ENCODE measurements at places on chromosomes 3 and 15.

GRCh38 chr3:146746190-146746589 is 141.0 kb upstream of the PLSCR5 start:
- DNase-seq, result no peak

DNA sequence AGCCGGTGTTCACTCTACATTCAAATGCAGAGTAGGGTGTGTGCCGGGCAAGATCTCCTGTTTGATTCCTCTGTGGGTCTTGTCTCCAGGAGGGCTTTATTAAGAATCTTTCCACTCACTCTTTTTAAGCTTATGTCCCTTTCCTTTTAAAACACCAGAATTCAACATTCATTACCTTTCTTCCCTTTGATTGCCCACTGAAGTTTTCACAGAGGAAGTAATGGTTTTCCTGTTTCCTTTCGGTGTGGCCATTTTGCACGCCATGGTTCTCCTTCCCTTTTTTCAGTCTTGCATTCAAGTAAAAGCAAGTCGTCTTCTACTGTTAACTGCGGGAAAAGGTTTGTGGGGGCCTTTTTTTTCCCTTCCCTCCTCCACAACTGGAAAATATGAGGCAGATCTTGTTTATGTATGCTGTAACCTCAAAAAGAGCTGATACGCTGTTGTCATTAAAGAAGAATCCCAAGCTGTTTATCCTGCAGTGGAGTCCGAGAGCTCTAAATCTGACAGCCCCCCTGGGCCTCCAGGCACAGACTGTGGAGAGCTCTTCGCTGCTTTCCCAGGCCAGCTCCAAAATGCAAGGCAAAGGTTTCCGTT is 40.5 kb downstream of the FILIP1L start:
- DNase-seq, result no peak

DNA sequence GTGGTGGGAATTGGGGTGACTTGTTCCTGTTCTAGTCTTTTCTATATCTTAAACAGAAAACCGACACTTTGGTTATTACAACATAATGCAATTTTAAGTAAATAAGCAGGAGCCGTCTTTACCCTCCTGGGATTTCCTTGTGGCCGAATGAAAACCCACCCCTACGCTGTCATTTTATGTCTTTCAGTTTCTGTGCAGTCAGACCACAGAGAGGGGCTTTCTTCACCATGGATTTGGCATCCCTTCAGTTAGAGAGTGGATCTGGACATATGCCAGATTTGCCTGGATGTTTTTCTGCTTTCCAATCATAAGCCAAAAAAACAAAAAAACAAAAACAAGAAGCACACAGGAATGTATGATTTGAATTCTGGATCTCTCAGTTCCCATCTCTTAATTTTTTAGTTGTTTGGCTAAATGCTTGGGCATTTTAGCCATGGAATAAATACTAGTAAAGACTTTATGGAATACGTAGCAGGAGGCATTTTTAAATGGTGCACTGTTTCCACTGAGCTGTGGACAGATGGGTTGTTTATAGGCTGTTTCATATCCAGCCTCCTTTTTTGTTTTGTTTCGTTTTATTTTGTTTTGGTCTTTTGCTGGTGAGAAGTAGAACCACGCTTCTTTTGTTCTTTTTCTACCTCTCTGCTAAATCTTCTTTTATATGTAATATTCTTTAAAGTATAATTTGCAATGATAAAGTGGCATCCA is 272.9 kb downstream of the FEZF2 start:
- DNase-seq, result no peak

- DNase-seq, result no peak
Measured at GRCh38 chr3:30686176-30686575, 79.8 kb downstream of the TGFBR2 start.

- DNase-seq, result no peak
Measured at GRCh38 chr15:98646546-98647025, 1.8 kb upstream of the IGF1R start.

DNA sequence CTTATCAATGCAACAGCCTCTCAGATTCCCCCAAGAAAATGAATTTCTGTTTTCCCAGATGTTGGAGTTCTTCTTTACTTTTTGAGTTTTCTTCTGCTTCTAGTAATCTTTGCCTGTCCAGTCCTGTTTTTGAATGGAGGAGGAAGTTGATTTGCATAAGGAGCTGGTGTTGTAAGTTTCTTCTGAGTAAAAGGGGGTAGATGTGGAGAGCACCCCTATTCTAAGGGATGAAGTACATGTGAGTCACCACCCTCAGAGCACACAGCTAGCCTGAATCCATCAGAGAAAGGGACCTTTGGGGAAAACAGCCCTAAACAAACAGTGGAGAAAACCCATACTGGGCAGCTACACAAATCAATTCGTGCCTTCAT is 34.5 kb downstream of the ACAA1 start:
- DNase-seq, result no peak

- DNase-seq, result no peak
Measured at GRCh38 chr3:128319741-128320141, 146.9 kb downstream of the DNAJB8 start.

DNA sequence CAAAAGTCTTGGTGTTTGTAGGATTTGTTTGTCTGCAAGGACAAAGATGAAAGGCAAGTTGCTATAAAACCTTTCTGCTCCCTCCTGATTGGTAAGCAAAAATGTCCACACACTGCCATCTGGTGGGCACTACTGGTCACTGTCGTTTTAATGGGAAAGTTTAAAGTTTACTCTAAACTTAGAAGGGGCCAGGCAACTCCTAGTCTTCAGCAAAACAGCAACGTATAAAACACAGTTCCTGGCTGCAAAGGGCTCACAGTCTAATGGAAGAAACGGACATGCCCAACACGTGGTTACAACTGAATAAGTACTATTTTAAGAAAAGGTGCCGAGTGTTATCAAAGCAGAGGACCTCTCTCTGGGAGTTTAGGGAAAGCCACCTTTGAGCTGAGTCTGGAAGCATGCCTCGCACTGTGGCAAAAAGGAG is 23.7 kb upstream of the TPRG1 start:
- peak; percentile 18 for DNase-seq

DNA sequence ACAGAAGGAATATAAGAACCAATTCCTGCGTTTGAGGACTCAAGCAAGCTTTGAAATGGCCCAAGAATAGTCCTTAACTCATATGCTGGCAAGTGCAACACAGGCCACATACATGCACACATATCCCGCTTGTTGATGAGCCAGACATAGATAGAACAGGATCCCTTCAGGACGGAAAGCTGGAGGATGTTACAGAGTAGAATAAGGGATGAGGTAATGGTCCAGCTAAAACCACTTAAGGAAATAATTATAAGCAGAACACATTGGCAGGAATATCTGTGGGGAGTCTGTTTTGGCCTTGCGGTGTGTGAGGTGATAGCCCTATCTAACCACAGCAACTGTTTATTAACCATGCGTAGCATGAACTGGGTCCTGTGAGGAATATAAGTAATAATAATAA is 25.0 kb downstream of the SCG3 start:
- no peak for DNase-seq

DNA sequence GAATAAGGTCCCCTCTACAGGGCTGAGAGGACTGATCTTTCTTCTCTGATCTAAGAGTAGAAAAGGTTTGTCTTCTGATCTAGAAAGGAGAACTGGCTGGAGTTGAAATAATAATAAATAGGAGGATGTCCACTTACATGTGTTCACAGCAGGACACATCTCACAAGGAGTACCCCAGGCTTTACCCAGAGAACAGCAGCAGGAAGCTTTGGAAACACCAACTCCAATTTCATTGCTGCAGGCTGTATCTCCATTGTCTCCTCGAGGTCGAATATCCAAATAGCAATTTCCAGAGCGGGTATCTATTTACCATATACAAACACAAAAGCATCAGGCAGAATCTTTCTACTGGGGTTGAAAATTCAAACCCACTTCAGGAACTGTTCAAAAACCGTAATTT is 136.6 kb downstream of the DUT start:
- no peak for DNase-seq

DNA sequence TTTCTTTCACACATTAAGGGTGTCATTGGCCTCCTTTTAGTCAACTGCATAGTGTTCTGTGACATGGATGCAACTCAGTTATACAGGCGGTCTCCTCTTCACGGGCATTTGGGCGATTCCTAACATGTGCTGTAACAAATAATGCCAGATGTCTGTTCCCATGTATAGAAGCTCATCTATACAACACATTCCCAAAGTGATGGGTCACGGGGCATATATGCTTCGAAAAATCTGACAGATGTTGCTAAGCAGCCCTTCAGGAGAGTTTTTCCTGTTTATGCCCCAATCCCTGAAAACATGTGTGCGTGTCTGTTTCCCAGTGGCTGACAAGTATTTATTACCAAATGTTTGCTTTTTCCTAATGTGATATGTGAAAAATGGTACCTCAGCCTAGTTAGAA is 25.8 kb downstream of the LRRK1 start:
- DNase-seq, result no peak

- DNase-seq, result no peak
Measured at GRCh38 chr3:43632269-43632733, 10.5 kb upstream of the ANO10 start.

All from nucleus accumbens (tissue), 56 donors.